Activated naive CD8-positive, alpha-beta T cell treated with anti-CD3 and anti-CD28 coated beads, Interleukin-2, amount 50 U/mL, for 16 hours (primary cell): ENCODE measurements at places on chromosomes 1 and 21.

GRCh38 chr1:55640708-55641473, 425.7 kb upstream of the USP24 start:
- no peak for DNase-seq

GRCh38 chr1:48693180-48693579, 83.5 kb downstream of the BEND5 start:
- no peak for DNase-seq

DNA sequence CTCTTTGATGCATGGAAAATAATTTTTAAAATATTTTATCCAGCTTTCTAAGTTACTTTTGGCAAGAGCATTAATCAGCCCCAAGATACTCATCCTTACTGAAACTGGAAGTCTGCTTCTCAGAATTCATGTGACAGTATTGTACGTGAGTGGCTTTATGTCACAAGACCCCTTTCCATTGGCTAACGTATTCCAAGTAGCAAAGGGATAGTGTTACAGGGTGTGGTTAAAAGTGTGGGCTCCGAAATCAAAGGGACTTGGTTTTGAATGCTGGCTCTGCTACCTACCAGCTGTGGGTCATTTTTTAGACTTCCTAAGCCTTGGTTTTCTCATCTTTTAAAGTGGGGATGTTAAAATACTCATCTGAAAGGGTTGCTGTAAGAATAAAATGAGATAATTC, 91.7 kb downstream of the RHOU start:
- no peak for DNase-seq

- DNase-seq, result no peak
Observed at GRCh38 chr21:35641271-35642016, 418.9 kb downstream of the SETD4 start.

DNA sequence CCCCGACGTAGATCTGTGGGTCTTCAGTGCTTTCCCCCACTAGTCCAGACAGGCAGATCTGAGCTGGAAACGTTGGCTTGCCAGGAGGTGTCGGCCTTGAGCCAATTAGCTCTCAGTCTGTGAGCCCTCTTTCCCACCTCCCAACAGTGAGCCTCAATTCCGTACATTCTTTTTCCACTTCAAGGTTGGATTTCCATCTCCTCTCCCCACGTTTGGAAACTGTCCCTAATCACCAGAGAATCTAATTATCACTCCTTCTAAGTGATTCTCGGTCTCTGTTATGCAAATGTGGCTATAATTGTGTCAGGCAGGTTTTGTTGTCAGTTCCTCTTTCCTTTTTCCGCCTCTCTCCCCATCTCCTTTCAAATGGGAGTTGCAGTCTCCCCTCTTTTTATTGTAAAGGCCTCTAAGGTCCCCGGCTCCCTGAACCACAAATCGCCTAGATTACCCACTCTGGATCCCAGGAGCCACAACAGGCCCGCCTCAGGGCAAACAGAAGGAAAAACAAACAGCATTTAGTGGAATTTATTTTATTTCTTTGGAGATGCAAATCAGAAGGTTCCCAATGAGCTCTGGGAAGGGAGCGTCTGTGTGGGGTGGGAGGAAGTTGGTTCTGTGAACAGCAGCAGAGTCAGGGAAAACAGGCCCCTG, 29.4 kb upstream of the LRRN2 start:
- DNase-seq, result no peak

- DNase-seq, result no peak
Observed at GRCh38 chr1:50328552-50328951, 94.7 kb downstream of the DMRTA2 start.

DNA sequence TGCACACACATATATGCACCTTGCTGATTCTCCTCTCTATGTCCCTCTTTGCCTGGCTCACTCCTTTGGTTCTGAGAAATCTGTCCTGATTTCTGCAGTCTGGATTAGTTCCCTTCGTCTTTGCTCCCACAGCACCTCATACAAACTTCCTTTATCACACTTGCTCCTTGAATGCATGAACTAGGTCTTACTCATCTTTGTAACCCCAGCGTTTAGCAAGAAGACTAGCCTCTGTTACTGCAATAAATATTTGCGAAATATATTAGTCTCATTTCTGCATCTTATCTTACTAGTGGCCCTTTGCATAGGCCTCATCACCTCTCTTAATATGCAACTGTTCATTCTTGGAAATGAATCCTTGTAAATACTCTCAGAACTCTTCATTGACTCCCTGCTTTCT, 11.4 kb downstream of the SMYD2 start:
- DNase-seq, result no peak
